ENCODE measurements at places on chromosomes 3 and 15.
A peak's percentile ranks its signal among the peaks of the same experiment; 100 is the strongest.

- DNase-seq = no peak
Measured at GRCh38 chr3:30004481-30004880, 601.9 kb upstream of the TGFBR2 start.

GRCh38 chr3:187799942-187800641 is 54.8 kb upstream of the BCL6 start:
- no peak for DNase-seq

DNA sequence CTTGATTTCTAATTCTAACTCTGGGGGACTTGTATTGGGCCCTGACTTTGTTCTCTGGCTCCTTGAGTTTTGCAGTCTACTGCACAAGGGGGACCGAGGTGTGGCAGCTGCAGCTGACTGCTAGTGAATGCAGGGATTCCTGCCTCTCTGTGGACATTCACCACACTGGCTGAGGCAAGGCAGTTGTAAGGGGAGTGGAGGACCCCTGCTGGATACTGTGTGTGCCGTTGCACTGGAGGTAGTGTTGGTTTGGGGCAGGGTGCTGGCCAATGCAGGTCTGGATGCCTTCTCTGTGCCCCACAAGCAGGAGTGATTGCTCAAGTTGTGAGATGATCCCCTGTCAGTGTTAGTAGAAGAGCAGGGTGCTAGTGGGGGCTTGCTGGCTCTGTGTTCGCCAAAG is 626.1 kb downstream of the SQOR start:
- no peak for DNase-seq

DNA sequence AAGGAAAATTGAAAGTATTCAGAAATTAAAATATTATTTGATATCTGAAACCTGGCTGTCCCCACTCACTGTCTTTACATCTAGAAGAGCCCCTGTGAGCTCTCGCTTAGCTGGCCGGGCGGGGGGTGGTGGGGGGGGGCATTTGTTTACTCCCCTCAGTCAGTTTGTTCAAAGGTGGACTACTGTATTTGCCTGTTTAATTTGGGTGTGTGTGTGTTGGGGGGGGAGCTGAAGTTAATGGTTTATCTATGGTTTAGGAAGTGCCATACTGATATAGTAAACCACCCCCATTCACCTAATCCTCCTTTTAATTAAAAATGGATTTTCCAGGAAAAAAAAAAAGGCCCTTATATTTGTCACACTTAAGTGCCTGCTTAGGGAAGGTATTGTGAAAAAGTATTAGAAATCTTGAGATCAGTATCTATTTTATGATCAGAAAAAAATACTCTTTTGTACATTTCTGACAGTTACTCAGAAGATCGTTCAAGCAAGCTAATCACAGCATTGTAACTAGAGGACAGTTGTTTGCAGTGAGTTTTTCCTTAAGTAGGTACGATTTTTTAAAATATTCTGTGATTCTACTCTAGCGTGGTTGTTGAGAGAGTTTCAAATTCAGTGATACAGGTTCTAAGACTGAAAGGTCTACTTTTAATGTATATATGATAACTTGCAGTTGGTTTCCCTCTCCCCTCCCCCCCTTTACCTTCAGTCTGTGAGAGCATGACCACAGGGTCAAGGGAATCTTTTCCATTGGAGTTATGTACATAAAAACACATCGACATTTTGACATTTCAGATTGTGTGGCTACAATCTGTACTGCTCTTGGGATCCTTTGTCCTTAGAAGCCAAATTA is 8.5 kb downstream of the NR2F2 start:
- no peak for DNase-seq

DNA sequence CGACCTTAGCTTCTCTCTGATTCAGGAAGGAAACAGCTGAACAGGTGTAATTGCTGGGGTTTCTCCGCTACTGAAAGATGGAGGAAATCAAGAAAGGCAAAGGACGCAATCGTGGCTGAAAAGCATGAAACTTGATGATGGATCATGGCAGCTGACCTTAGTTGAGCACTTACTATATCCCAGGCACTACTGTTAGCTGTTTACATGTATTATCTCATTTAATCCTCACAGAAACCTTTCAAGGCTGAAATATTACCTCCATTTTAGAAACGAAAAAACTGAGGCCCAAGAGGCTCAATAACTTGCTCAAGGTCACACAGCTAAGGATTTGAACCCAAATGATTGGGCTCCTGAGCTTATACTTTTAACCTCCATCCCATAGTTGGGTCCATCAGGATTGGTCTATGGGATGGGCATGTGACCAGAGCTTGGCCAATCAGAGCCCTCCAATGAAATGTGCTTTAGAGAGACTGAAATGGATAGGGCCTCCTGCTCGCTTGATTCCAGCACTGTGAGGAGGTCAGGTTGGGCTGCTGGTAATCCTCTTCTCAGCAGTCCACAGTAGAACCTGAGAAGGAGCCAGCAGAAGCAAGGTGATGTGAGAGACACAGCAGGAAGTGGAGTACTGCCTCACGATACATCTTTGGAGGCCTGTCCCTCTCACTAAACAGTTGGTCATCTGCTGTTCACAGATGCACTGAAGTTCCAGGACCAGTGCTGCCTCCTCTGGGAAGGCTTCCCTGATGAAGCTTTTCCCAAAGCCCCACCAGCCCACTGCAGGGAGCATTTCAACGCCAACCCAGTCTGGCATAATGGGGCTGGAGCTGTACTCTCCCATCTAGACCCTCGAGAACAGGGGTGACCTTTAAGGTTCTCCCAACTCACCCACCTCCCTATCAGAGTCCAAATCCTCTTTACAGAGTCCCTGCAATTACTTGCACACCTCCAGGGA is 10.4 kb downstream of the CLN6 start:
- DNase-seq = no peak

- DNase-seq = no peak
Measured at GRCh38 chr3:35523838-35524237, 115.5 kb upstream of the ARPP21 start.

DNA sequence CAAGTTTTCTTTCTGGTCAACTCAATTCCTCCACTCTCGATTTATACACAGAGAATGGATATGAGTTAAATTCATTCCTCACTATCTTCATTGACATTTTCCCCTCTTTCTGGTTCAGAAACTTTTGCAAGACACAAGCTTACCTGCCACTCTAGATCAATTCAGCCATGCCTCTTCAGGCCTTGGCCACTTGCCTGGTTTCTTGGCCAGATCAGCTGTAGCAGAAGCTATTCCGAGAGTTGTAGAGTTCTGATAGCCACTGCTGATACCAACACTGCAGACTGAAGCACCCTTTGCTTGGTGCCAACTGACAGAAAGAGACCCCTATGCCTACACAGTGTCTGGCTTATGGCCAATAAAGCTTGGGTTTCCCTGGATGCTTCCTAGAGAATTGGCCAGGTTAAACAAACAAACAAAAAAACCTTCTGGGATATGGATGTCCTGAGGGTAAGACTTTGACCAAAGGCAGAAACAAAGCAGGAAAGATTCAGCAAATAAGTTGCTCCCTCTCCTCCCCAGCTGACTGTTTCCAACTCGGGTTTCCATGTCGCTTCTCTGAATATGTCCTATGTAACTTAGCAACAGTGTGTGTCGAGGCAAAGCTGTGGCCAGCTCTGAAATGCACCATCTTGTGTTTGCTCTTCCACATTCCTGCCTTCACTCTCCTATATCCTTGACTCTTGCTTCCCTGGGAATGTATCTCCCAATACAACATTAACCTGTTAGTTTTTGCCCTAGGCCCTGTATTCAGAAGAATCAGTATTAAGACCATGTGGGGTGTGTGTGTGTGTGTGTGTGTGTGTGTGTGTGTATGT is 521.6 kb downstream of the EPHA3 start:
- DNase-seq = no peak

GRCh38 chr3:85474241-85474640 is 515.5 kb downstream of the CADM2 start:
- DNase-seq = no peak

GRCh38 chr3:141111364-141112155 is 60.4 kb downstream of the SPSB4 start:
- DNase-seq = no peak

- DNase-seq = no peak
Measured at GRCh38 chr15:99986297-99987118, 253.3 kb upstream of the LYSMD4 start.

GRCh38 chr15:60752973-60753720 is 274.2 kb upstream of the ICE2 start:
- no peak for DNase-seq

GRCh38 chr15:52115598-52116427 is 3.2 kb upstream of the BCL2L10 start:
- DNase-seq = no peak

DNA sequence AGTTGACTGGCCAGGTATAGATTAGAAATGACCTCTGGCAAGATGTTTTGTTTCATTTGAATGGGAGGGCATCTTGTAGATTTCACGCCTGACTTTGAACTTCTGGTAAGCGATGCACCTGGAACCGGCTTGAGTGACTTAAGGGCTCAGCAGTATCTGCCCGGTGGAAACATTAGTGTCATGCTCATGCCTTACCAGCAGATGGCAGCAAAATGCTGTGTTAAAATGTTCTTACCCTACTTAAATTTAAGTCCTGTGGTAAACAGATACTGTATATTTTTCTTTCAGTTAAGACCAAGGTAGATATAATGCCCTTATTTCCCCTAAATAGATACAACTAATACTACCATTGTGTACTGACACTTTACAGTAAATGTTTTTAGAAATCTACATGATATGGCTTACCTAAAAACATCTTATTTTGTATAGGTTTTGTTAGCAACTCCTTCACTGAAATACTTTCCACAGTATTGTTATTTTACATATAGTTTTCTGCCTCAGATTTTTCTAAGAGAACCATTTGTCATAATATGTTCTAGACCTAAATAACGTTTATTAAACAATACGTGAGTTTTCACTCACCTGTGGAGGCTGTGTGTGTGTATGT is 25.5 kb downstream of the ASB7 start:
- peak; percentile 42 for DNase-seq

- DNase-seq = no peak
Measured at GRCh38 chr3:172018364-172018763, 21.0 kb upstream of the FNDC3B start.

GRCh38 chr15:87215100-87215499 is 1041.4 kb downstream of the NTRK3 start:
- no peak for DNase-seq

DNA sequence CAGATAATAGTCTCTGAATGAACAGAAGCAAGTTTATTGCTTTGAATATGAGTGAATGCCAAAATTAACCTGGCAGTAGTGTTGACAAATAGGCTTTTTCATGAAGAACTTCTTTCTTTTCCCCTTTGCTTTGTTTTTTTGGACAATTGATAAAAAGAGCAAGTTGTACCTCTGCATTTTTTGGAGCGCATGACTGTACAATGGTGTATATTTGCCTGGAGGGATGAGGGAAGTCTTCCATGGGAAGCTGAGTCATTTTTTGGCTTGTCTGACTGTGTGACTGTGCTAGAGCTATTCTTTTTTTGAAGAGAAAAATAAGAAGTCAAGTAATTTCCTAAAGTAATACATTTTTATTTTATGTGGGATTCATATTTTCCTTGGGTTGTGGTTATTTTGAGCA is 186.9 kb downstream of the KLHL25 start:
- no peak for DNase-seq

- no peak for DNase-seq
Measured at GRCh38 chr15:44087578-44088465, 107.2 kb downstream of the FRMD5 start.

GRCh38 chr15:69668039-69668705 is 215.6 kb downstream of the RPLP1 start:
- no peak for DNase-seq
